ENCODE measurements at places on chromosomes 2 and 18.

- no peak for DNase-seq
Observed at GRCh38 chr2:234683950-234684349, 187.1 kb upstream of the ARL4C start.

DNA sequence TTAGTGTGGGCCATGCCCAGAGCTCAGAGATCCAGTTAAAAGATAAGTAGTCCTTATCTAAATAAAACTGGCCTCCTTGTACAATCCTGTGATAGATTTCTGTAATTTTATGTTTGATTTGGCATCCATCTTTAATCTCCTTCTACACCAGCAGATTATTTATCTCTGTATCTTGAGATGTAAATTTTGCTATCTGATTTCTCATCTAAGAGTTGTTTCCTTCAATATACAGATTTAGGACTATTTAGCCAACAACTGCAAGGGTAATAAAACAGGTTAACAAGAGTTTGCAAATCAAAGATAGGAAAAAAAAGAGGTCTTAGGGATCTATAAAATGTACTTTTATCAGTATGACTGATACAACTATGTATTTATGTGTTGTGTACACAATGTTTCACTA, 68.6 kb upstream of the ABCA12 start:
- DNase-seq, result no peak

DNA sequence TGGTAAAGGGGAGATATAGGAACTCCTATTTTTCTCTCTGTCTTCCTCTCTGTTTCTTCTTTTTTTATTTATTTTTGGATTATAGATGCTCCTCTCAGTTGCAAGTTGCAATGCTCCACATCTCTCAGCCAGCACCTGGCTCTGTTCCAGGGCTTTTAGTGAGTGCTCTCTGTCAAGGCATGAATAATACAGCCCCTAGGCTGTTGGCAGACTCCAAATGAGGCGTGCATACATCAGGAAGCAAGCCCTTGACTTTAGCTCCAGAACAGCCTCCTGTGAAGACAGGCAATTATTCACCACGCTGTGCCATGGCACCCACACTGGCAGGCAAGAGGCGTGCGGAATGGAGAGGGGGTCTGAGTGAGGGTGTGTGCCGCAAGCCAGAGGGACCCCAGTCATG, 228.1 kb upstream of the PXDN start:
- DNase-seq, result no peak

- DNase-seq, result no peak
Observed at GRCh38 chr2:162058973-162059668, 14.9 kb downstream of the DPP4 start.

GRCh38 chr2:58702302-58702885, 461.3 kb upstream of the FANCL start:
- DNase-seq, result no peak

GRCh38 chr2:104049981-104050380, 803.9 kb upstream of the POU3F3 start:
- no peak for DNase-seq

GRCh38 chr2:207926133-207926988, 99.0 kb downstream of the PLEKHM3 start:
- peak; percentile 76 for DNase-seq

DNA sequence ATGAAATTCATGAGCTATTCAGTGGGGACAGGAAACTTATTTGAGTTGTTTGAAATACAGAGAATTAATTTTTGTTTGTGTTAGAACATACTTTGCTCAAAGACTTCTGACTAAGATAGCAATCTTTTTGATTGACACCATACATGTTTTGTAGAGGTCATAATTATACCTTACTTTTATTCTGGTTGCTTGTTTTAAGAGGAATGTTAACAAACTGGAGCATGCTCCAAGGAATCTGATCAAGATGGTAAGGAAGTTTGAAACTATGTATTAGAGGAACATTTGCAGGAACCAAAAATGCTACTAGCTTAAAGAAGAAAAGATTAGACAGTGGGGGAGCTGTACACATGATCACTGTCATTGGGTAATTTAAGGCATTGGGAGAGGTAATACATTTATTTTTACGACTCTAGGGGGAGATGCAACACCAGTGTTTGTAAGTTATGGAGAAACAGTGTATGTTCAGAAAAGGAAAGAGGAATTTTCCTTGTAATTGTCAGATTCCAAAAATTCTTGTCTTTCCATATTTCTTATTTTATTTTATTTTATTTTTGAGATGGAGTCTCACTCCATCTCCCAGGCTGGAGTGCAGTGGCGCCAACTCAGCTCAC, 8.0 kb downstream of the AGFG1 start:
- peak; percentile 45 for DNase-seq

GRCh38 chr2:101007415-101008345, 5.6 kb downstream of the RPL31 start:
- DNase-seq, result no peak

- no peak for DNase-seq
Observed at GRCh38 chr2:156430236-156430979, 5.8 kb upstream of the GPD2 start.

DNA sequence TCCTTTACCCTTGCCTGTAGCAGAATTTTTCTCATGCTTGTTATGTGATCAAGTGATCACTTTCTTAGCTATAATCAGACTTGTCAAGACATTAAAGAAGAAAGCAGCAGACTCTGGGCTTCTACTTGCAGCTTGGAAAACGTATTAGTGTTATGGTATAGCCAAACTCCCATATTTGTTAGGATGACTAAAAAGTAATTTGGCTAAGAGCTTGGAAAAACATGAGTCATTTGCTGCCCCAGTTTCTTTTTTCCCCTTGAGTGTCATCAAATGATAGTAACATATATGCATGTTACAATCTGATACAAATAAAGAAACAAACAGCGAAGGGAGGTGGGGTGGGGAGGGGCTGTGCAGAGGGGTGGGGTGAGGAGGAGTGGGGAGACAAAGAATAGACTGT, 155.5 kb downstream of the IKZF2 start:
- peak; percentile 52 for DNase-seq

DNA sequence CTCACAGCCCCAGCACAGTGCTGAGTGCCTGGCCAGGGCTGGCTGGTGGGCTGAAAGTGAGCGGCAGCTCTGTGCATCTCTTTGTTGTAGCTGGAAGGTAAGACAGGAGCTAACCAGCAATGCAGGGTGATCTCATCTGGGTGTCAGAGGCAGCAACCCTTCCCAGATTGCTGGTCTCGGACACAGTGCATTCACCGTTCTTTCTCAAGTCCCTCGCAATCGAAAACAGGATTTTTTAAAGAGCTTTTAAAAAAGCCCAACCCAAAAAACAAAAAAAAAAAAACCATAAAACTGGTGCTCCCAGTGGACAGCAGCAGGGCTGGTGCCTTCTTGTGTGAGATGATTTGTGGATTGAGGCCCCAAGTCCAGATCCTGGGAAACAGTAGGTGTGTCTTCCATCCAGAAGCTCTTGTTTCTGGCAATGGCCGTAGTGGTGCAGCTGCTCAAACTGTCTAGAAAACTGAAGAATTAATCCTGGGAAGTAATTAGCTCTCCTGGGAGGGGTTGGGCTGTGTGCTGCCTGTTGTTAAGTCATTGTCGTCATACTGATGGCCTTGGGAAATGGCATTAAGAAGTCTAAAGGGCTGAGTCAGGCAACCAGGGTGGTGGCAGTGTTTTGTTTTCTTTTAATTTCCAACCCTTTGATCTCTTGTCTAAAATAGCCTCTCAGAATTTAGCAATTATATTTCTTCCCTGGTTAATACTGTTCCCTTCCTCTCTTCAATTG, 156.7 kb downstream of the KLHL29 start:
- peak; percentile 17 for DNase-seq

DNA sequence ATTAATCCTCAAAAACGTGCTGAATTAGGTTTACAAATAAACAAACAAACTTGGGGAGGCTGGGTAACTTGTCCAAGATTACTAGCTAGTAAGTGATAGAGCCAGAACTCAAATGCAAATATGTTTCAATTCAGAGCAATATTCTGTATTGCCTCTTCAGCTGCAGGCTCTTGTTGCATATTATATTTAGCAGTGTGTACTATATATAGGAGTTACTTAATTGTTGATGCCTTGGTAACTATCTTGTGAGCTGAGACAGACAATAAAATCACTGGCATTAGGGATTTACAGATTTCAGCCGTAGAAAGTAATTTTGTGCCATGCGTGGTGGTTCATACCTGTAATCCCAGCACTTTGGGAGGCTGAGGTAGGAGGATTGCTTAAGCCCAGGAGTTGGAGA, 10.2 kb upstream of the ANKRD12 start:
- no peak for DNase-seq

DNA sequence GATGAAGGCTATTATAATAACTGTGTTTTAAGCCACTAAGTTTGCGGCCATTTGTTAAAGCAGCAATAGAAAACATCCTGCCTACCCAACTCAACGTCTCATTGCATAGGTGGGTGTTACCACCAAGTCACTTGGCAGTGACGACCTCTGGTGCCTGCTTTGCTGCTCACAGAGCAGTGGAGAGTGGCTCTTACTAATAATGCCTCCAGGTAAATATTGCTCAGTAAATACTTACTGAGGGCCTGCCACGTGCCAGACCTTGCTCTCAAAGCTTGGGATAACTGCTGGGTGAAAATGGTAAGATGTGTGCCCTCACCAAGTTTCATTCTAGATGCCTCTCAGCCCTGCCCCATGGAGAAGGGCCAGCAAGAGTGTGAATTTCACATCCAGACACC, 27.7 kb downstream of the ITGA6 start:
- no peak for DNase-seq

DNA sequence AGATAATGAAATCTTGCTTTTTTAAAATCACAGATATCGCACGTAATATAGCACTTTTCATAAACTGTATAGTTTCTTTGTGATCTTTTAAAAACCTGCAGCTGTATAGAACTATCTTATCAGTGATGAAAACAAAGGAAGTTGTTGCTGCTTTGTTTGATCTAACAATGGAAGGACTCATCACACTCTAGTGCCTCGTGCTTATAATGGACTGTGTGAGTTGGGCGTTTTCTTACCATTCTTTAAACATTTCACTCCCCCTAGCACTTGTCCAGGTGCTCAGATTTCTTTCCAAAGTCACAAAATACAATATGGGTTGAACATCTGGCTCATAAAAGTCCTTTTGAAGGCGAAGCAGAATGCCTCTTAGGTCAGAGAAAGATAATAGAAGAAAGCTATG, 94.8 kb upstream of the SPATS2L start:
- no peak for DNase-seq
